Fibroblast of upper back skin (primary cell): ENCODE measurements at places on chromosomes 7 and 10.

DNA sequence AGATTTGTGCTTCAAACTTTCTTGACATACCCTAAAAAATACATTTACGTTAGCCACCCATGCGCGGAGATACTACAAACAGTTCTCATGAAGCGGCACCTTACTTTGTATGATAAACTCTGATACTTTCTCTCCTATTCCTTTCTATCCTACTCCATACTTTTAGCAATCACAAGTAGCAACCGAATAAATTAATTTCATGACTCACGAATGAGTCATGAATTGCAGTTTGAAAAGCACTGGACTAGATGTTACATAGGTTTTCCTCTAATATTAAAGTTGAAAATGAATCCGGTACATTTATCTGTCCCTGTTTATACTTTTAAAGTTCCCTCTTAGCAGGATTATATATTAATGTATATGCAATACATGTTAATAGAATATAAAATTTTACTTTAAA is 67.6 kb downstream of the CUBN start:
- DNase-seq: peak; percentile 83

- no peak for DNase-seq
Measured at GRCh38 chr7:26504411-26505120, 212.9 kb downstream of the SNX10 start.

DNA sequence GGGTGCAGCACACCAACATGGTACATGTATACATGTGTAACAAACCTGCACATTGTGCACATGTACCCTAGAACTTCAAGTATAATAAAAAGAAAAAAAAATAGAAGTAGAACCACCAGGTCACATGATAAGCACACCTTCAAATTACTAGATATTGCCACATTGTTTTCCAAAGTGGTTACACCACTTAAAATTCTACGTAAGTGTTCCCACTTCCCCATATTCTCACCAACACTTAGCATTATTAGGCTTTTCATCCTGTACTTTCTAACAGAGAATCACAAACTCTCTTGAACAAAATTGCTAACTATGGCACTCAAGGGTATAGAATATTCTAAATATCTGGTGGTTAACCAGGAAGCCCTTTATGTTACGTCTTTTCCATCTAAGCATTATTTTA is 22.6 kb downstream of the SH3PXD2A start:
- no peak for DNase-seq

DNA sequence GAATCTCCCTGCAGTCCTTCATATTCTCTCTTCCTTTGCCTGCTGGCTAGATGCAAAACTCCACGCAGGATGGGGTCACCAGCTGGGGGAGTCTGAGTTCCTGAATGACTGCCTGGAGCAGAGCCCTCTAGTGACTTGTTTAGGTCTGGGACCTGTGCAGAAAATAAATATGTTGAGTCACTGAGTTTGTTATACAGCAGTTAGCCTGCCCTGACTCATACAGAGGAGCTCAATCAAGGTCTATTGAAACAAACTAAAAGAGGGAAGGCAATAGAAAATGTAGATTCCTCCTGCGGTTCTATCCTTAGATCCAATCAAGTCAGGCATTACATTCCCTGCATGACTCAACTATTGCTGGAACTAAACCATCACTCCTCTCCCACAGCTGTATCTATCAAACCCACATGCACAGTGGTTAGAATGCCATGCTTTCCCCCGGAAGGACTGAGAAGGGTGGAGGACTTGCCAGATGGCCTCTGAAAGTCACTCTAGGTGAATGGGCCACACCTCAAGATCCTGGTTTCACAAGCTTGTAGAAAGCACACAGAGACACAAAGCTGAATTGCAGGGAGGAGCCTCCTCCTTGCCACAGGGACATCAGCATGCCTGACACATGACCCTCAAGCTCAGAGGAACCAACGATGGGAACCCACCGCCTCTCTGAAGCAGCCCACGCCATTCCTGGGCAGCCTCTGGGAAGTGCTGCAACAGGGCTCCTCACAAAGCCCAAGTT is 73.9 kb downstream of the SH3PXD2A start:
- DNase-seq: peak; percentile 95

GRCh38 chr10:25974897-25975459 is 40.9 kb downstream of the MYO3A start:
- DNase-seq: no peak

DNA sequence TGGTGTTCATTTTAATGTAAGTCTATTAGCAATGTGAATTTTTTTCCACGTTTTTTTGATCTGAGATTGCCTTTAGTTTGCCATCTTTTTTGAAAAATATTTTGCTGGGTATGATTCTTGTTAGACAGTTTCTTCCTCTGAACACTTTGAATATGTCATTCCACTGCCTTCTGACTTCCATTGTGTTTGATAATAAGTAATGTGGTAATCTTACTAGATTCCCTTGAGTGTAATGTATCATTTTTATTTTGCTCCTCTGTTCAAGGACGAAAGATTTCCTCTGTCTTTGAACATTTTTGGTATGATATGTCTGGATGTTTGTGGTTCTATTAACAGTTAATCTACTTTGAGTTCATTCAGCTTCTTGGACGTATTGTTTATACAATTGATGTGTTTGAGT is 371.4 kb downstream of the SUGCT start:
- no peak for DNase-seq

DNA sequence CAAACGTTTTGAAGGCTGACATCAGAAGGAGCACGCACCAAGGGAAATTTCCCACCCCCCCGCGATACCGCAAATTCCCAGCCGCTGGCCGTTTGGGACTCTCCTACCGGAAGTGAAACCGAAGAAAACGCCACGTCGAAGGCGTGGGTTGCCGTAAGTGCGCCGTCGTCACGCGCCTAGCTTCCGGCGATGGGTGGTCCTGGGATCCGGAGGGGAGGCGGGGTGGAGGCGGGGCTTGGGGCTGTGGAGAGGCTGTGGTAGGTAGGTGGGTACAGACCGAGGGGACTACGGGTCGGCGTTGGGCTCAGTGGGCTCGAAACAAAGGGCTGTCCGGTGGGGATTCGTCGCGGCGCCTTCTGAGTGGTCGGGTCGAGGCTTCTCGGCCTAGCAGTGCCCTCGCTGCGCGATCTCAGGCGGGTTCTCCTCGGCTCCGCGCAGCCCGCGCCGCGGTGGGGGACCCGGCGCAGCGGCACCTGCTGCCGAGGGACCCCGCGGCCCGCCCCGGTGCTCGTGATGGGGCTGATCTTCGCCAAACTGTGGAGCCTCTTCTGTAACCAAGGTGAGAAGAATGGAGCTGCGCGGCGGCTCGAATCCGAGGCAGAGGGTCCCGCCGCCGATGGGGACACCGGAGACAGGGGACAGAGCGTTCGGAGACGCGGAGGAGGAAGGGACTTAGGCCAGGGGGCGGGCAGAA is at the start of gene ARL5B:
Gene ARL5B (plus strand): TSS at position 307 of the 694 bp plus-strand sequence. CDS start 207 bp downstream, at position 514.
- DNase-seq: peak; percentile 99

DNA sequence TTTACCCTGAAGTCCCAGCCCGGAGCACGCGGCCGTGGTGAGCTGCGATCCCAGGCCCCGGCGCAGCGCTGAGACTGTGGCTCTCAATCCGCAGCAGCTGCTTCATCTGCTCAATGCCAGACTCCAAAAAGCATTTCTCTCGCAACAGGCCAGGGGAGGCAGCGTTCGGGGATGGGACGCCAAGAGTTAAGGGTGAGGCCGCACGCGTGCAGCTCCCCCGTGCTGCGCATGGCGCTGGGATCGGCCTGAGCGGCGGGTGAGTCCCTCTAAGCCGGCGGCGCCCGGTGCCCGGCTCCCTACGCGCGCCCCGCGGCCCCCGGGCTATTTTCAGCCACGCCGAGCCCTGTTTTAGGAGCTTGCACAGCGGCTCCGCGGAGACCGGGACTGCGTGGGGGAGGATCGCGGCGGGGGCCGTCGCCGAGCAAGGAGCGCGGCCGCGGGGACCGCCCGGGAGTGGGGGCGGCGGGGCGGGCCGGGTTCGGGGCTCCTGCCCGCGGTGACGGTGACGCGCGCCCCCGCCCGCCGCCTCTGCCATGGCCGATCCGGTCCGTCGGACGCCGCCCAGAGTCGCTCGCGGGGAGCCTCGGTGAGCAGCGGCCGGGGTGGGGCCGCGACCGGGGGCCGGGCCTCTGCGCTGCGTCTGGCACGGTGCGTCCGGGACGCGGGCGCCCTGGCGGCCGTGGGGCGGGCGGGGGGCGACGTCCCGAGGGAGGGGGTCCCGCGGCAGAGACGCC is 29.4 kb upstream of the JAKMIP3 start:
- peak; percentile 17 for DNase-seq

DNA sequence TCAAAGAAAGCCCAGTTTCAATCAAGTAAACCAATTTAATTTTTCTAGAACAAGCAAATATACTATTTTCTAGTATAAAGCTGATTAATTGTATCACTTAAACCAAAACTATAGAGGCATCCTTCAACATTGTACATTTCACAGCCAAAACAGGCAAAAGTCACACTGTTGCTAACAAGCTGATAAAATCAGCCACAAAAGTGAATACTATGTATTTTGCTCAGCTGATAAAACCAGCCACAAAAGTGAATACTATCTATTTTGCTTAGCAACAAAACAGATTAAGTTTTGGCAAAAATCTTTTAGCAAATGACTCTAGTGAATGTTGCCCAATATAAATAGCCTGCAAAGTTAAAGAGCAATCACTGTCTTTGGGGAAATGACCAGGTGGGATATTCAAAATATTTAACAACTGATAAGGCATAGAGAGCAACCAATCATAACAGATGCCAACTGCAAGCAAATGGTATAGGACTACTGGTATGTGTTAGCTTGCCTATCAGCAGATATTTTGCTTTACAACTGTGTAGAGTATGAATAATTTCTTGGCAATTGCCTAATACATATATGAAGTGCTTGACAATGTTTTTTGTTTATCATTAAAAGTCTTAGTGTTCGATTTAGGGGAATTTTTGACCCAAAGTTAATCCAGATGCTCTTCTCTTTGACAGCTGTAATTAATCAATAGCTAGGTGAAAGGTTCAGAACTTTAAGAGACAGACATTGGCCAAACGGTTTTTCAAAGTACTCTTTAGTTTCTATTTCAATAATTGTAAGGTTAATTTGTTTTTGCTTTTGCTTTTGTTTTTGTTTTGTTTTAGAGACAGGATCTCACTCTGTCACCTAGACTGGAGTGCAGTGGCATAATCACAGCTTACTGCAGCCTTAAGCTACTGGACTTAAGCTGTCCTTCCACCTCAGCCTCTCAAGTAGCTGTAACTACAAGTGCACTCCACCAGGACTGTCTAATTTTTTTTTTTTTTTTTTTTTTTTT is 44.4 kb upstream of the SP4 start:
- no peak for DNase-seq

DNA sequence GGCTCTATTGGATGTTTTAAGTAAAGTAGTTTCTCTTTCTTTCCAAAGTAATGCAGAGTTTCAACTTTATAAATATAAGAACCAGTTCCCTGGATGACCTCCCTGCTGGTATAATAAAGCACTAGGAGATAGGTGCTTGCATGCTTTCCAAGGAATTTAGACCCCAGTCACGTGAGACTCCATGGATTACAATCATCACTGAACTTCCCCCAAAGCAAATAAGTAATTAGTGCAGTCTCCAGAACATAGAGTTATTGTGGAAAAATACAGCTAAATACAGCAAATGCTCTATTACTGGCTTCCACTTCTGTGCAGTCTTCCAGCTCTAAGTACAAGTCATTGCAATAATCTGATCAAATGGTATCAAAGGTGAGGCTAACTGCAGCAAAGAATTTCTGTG is 220.2 kb upstream of the STEAP1 start:
- DNase-seq: no peak

- DNase-seq: peak; percentile 98
Measured at GRCh38 chr10:62831346-62831745, 15.2 kb upstream of the EGR2 start.

GRCh38 chr7:2016021-2016631 is 216.6 kb downstream of the MAD1L1 start:
- no peak for DNase-seq

DNA sequence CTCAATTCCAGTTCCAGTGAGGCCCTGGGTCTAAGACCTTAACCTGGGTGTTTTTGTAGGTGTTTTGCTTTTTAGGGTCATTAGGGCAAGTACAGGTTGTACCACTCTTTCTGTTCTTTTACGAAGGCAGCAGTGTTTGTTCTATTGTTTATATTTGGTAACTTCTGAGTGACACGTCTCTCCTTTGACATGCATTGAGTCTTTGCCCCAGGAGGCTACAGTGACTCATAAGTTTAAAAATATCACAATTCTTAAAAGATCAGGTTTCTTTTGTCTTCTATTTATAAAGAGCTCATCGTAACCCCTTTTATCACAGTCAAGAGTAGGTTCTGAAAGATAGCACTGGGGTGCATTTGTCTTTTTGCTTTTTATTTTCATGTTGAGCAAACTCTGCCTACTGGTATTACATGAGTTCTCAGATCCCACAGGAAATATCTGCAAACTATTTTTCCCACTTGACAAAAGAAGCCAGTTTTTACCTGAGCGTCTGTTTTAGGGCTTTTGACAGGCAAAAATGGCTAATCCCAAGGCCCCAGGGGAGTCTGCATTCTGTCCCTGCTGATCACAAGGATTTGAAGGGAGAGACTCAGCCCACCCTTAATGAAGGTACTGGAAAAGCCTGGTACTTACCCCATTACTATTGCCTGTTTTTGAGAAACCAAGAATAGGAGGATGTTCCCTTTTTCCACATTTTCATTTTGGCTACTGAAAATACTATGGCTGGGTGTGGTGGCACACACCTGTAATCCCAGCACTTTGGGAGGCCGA is 7.9 kb downstream of the NUDT13 start:
- peak; percentile 32 for DNase-seq

GRCh38 chr7:19000410-19000809 is 117.0 kb downstream of the TWIST1 start:
- no peak for DNase-seq

- no peak for DNase-seq
Measured at GRCh38 chr7:105622106-105622731, 40.9 kb upstream of the EFCAB10 start.

DNA sequence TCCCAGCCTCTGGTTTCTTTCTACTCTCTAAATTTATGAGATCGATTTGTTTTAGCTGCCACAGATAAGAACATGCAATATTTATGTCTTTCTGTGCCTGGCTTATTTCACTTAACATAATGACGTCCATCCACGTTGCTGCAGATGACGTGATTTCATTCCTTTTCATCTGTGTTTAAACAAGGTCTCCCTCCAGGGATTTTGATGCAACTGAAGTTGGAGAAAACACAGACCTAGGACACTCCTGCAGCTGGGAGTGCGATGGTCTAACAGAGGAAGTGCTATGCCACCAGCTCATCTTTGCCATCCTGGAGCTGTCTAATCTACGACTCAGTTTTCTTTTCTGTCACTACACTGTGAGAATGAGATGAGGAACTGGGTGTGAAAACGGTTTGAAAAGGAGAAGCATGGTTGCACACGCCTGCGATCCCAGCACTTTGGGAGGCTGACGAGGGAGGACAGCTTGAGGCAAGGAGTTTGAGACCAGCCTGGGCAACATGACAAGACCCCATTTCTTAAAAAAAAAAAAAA is 1.5 kb upstream of the KCTD7 start:
- DNase-seq: peak; percentile 14
